ENCODE measurements at places on chromosomes 4 and X.
A peak's percentile ranks its signal among the peaks of the same experiment; 100 is the strongest.

DNA sequence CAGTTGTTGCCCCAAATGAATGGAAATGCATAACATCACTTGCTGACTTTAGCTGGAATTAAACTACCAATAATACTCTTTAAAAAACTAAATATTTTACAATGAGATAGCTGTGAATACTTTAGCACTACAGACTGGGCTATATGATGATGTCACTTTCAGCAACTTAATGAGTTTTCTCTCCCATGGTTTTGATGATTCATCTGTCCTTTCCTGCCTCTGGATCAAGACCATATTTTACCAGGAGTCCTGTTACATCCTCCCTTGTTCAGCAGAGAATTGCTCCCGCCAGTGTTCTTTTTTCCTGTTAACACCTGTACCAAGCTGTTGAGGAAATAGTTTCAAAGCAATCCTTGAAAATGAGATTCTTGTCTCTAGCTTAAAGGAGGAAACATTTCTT, 543.0 kb downstream of the SPRY1 start:
- DNase-seq: no peak

GRCh38 chr4:182960746-182961145, 43.6 kb upstream of the DCTD start:
- no peak for DNase-seq

DNA sequence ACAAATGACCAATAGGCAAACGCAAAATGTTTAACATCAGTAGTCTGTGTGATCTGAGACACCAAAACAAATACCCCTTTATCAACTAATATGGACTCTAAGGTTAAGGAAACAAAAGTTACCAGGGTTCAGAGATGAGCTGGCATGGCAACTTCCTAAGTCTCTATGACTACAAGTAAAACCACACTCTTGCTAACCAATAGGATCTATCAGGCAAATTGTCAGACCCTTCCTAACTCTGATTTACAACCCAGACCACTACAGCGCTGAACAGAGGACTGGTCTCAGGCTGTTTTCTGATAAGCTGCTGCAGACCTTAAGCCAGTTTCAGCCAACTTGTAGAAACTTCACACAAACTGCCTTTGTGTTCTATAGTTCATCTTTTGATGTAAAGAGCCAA, 608.0 kb downstream of the TLL1 start:
- no peak for DNase-seq

DNA sequence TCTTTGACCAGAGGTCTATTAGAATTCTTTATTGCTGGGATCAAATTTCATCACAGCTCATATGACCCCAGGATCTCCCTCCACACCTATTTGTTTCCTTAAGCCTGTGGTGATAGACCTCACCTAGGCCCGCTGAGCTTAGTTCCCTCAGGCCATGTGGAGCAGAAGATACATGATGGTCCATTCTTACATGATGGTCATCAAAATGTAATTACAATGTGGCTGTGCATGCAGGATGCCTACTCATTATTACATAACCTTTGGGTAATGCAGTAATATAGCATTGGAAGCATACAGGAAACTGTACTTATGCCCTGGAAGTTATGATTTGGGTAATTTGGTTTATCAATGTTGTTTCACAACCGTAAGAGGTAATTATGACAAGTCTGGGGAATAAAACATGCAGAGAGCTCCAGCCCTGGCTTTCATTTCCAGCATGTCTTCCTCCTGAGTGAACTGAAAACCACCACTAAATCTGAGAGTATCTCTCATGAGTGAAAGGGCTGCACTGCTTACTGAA, 67.0 kb upstream of the AGA start:
- no peak for DNase-seq

- no peak for DNase-seq
Measured at GRCh38 chrX:68686097-68686977, 38.9 kb downstream of the STARD8 start.

DNA sequence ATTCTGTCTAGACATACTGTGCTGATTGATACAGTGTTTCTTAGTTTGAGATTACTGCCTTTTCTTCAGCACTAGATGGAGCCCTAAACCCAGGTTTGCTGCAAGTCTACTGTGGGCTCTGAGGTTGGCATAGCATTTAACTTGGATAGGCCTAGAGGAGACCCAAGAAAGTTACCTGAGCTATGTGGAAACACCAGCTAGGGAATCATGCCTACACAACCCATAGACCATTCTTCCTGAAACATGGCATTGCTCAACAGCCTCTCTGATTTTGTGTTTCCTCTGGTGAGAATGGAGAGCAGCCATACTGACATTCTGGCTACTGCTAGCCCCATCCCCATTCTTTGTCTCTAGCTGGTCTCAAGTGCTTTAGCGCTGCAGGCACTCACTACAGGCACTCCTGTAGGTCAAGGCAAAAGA, 287.7 kb upstream of the PCDH18 start:
- DNase-seq: no peak

GRCh38 chr4:64895031-64895430, 485.8 kb upstream of the TECRL start:
- no peak for DNase-seq

GRCh38 chr4:147480891-147481576, at the start of gene EDNRA:
Gene EDNRA, plus strand, starts transcription at chr4:147481097. Its CDS starts 4,585 bp downstream, at chr4:147485682.
- no peak for DNase-seq

DNA sequence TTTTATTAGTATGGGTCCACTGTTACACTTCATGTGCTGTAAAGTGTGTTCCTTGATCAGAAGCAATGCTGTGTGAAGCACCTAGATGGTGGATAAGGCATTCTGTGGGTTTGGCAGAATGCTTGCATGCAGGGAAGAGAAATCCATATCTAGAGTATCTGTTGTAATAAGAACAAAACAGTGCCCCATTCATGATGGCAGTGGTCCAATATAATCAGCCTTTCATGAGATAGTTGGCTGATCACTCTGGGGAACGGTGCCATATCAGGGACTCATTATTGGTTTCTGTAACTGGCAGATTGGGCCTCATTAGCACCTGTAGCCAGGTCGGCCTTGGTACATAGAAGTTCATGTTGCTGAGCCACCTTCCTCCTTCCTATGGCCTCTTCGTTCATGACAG, 28.7 kb downstream of the STIM2 start:
- DNase-seq: no peak

GRCh38 chr4:76016393-76016792, 6.9 kb downstream of the CXCL10 start:
- DNase-seq: no peak

- no peak for DNase-seq
Measured at GRCh38 chr4:76611616-76612207, 176.7 kb downstream of the SHROOM3 start.

- no peak for DNase-seq
Measured at GRCh38 chr4:20451986-20452385, 200.3 kb downstream of the SLIT2 start.

DNA sequence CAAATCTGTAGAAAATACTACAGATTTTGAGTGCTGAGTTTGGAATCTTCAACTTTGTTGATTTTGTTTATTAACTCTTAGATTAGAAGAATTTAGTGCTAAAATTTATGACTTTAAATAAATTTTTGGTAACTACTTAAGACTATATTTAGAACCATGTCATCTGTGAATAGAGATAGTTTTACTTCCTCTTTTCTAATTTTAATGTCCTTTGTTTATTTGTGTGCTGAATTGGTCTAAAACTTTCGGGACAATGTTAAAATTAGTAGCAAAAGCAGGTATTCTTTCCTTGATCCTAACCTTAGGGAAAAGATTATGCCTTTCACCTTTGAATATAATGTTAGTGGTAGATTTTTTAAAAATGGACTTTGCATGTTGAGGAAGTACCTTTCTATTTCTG, 119.7 kb upstream of the CXorf51A start:
- DNase-seq: no peak

- no peak for DNase-seq
Measured at GRCh38 chr4:2043396-2044118, 15.6 kb upstream of the NAT8L start.

DNA sequence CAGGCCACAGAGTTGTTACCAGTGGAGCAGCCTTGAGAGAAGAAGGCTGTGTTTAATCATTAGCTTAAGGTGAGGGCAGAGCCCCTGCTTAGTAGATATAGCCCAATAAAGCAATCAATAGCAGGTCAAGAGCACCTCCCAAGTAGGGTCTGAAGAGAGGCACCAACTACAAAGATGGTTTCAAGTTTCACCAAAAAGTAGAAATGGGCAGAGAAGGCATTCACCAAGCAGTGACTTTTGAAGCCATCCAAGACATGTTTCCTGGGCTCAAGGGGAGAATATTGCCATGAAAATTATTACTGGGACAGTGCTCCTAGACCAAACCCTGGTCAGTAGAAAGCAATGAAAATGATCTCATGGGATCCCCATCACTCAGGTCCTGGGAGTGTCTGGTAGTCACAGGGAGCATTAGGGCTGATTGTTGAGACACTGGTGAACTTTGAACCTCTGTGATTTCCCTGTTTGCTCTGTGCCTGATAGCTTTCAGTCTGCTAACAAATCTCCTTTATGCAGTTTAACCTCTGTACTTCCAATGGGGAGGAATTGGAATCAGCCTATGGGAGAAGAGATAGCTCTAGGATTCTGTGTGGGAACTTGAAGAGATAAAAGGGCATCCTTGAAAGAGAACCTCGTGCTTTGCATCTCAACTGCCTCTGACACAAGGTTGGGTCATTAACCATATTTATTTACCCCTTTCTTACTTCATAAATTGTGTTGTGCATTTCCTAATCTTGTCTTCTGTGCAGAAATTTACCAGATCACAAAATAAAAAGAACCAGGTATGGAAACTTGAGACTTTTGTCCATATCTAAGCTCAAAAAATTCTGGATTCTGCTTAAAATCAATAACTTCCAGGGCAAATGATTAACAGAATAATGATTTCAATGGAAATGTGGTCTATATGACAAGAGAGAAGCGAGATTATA, 9.3 kb upstream of the OTC start:
- no peak for DNase-seq

DNA sequence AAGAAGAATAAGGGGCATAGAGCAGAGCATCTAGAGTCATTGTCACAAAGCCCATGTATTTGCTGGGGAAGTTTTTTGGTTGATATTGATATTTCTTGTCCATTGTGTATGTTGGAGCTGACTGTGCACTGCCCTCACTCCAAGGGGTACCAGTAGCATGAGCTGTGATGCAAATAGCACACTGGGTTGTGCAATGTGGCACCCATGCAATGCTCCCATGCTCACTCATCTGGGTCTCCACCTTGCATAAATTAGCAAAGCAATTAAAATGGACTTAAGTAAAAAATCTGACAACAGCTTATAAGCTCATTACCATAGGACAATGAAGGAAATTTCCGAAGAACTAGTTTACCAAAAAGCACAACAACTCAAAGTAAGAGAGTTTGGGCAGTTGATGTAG, 87.9 kb downstream of the NHS start:
- DNase-seq: no peak

DNA sequence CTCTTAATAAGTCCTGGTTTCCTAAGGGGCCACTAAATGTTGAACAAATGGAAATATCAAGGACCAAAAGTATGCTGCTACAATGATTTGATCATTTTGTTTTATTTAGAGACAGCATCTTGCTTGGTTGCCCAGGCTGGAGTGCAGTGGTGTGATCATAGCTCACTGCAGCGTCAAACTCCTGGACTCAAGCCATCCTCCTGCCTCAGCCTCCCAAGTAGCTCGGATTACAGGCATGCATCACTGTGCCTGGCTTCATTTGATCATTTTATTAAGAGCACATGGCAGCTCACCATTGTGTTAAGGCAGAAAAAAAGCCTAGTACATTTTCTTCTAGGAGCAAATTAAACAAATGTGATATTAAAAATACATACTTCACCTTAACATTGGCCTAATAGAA, 52.7 kb downstream of the DCLK2 start:
- no peak for DNase-seq

DNA sequence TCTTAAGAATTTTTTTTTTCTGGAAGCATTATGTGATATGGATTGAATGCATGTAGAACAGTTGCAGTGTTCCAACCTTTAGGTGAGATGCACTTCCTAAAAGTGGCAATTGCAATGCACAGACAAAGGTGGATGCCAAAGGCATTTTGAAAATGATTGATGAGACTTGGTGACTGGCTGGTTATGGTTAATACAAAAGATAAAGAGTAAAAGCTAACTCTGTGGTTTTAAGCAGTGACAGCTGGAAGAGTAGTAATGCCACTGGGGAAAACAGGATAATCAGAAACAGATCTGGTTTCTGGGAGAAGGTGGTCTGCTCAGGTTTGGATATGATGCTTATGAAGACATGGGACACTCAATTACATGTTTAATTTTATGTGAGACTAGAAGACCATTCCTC, 345.6 kb downstream of the RPA4 start:
- DNase-seq: no peak

GRCh38 chr4:77430847-77431246, 174.8 kb upstream of the CXCL13 start:
- no peak for DNase-seq

DNA sequence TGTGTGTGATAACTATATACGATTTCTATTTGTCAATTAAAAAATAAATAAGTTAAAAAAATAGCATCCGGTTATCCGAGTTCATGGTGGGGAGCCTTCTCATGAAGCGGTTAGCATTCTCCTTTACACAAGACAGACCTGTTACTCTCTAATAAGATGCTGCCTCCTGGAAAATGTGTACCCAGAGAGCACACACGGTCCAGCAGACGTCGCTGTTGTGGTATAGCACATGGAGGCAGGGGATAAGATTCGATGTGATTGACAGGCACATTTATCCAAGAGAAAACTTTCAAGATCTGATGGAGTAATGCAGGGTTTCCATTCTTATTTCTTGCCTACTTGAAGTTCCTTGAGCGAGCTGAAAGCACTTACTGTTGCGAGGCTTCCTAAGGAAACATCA, 62.7 kb upstream of the STS start:
- DNase-seq: no peak

GRCh38 chr4:144579411-144580030, 66.4 kb upstream of the HHIP start:
- DNase-seq: no peak

- no peak for DNase-seq
Measured at GRCh38 chr4:43855283-43855682, 593.3 kb downstream of the KCTD8 start.

- peak; percentile 19 for DNase-seq
Measured at GRCh38 chrX:107826238-107827029, 768 bp downstream of the MID2 start.

- no peak for DNase-seq
Measured at GRCh38 chrX:94560930-94561329, 886.9 kb downstream of the FAM133A start.

DNA sequence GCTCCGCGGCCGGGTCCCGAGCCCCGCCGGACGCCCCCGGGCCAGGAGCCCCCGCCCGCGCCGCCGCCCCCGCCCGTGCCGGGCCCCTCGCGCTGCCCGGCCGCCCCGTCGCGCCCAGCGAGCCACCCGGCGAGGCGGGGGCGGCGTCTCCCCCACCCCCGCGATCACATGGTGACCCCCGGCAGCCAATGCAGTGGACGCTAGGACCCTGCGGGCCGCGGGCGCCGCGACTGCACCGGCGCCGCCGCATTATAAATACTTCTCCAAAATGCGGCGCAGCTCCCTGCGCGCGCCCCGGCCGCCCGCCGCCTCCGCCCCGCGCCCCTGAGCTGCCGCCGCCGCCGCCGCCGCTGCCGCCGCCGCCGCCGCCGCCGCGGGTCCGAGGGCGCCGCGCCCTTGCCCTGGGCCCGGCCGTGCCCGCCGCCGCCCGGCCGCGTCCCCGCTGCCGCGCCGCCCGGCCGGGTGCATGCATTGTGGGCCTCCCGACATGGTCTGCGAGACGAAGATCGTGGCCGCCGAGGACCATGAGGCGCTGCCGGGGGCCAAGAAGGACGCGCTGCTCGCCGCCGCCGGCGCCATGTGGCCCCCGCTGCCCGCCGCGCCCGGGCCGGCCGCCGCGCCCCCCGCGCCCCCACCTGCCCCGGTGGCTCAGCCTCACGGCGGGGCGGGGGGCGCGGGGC, at the start of gene NAT8L:
NAT8L (plus strand) TSS at position 282 of the 680 bp plus-strand sequence; CDS start at position 467, 185 bp downstream.
- no peak for DNase-seq

- no peak for DNase-seq
Measured at GRCh38 chrX:110211340-110211739, 106.5 kb downstream of the AMMECR1 start.
